Stimulated activated CD8-positive, alpha-beta memory T cell treated with anti-CD3 and anti-CD28 coated beads, Interleukin-4, amount 100 ng/mL, for 1 hour (primary cell): ENCODE measurements at places on chromosomes 11 and 22.

DNA sequence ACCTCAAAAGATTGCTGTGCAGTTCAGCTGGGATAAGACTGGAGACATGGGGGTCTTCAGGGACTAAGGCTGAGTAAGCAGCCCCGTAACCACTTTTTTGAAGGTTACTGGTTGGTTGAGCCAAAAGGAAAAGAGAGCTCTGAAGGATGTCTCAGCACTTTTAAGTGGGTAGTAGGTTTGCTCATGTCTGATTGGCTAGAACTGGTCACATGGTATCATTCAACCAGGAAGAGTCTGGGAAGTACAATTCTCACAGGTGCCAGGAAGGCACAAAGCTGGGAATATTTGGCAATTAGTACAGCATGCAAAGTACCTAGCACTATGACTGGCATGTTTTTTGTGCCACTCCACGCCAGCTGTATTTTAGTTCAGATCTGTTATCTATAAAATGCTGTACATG lies 58.1 kb downstream of the SNX19 start:
- DNase-seq, result no peak

DNA sequence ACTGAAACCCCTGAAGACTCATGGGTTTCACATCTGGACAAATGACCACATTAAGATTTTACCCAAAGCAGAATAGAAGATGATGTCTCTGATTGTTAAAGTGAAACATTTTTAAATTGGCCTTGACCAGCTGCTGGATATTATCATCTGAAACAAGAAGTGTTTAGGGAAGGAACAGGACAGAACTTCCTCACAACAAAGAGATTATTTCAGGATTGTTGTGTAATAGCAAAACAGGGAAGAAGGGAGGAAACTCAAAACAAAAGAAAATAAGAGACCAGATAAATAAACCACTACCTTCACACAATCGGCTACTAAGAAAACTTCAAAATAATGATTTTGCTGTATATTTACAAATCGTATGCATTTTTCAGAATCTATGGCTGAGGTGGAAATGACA lies 319.2 kb upstream of the API5 start:
- DNase-seq, result no peak

- no peak for DNase-seq
These were observed 59.4 kb upstream of the DRD2 start for GRCh38 chr11:113534625-113535024.

DNA sequence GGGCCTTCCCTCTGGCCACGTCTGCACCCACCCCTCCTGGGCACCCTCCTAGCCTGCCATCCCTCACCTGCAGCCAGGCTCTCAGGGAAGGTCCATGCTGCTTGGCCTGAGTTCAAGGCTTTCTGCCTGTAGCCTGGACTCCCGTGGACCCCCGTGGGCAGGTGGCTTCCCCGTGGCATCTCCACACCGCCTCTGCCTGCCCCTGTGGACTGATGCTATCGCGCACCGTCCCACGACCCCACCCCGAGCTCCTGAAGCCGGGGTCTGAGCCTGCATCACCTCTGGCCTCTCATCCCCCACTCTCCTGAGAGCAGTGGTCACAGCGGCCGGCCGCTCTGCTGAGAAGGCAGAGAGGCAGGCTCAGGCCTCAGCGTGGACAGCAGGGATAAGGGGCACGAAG lies 4.5 kb downstream of the IFITM5 start:
- no peak for DNase-seq

DNA sequence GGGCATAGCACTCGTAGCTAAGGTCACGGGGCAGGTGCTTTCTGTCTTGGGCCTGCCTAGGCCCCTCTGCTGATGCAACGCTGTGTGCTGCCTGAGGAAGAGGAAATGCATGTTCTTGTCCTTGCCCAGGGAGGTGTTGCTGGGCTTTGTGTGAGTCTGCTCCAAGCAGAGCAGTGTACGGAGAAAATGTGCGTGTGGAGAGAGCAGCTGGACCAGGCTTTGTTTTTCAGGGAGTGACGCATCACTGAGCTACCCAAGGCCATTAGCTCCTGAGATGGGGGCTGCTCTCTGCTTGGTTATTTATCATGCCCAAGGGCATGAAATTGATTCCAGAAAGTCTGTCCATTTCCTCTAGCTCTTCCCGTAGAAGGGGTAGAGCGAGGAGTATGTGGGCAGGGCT lies 82.9 kb upstream of the THY1 start:
- DNase-seq, result no peak

- no peak for DNase-seq
These were observed 401.0 kb downstream of the LARGE1 start for GRCh38 chr22:33519071-33519973.

DNA sequence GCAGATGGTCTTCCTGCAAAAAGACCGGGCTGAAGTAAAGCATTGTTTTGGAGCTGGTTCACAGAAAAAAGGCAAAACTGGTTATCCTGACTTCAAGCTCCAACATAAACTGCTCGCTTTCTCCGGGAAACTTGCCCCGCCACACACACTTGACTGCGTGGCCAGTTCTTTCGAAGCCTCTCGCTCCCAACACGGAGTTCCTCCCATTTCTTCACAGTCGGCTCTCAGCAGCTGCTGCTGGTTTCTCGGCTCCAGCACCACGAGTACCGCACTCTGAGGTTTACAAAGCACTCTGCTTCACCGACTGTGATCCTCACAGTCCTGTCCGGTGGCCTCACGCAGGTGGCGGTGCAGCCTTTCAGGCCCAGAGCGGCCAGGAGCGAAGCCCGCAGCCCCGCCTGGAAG lies 264 bp downstream of the CHEK1 start:
- no peak for DNase-seq

- DNase-seq, result peak; percentile 52
These were observed 69.7 kb upstream of the EP300 start for GRCh38 chr22:41022470-41023298.

DNA sequence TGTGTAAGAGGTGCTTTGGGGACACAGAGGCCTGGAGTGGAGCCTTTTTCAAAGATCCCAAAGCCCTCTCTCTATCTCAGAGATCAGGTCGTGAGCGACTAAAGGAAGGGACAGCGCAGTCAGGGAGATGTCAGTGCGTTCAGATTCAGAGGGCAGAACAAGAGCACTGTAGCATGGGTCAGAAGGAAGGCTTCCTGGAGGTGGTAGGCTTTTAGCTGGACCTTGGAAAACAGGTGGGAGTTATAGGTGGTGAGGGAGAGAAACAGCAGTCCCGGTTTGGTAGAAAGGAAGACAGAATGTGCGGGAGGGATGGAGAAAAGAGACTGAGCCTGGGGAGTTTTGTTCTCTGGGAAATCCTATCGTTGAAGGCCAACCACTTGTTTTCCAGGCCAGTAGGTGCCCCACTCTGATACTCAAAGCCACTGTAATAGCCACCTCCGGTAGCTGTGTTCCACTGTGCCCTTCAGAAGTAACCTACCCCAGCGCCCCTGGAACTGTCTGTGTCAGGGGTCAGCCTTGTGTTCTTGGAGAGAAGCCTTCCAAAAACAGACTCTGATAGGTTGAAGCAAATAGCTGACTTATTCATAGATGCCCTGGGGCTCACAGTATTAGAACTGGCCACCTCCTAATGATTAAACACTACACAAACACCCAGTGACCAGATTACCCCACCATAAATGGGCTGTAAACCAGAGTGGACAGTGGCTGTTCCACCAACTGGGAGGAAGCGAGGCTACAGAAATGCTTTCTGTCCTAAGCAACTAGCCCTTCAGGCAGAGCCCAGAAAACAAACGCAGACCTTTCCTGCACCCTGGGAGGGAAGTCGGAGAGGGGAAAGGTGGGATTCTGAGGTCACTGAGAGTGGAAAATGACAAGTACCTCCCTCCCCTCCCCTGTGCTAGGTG lies 157.7 kb downstream of the DBX1 start:
- DNase-seq, result no peak

GRCh38 chr11:279040-279965 lies 1.1 kb downstream of the NLRP6 start:
- DNase-seq, result no peak

GRCh38 chr22:50630376-50630775 lies 2.4 kb upstream of the ARSA start:
- no peak for DNase-seq

DNA sequence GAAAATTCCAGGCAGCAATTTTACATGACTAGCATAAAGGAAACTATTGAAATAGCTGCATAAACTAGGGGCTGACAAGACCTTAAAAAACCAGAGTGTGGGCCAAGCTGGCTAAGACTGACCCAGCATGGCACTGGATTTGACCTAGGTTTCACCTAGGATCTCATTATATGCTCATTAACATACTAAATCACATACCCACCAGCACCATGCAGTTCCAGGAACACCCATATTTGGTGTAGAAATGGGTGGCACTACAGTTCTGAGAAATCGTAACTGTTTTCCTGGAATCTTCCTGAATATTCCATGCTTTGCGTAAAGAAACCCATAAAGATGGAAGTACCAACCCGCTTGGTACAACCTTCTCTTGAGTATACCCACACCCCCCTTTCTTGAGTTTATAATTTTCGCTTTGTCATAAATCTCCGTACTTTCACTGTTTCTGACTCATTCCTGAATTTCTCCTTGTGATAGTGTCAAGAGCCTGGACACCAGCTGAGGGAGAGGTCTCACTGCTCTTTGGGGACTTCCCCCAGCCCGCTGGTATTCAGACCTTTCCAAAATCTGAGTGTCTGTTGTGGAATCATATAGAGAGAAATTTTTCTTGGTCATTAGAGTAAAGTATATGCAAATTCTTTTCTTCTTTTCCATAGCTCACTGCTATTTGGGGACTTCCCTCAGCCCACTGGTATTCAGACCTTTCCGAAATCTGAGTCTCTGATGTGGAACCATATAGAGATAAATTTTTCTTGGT lies 55.1 kb downstream of the MTMR3 start:
- no peak for DNase-seq

GRCh38 chr22:27185760-27186302 lies 528.4 kb downstream of the MIAT start:
- no peak for DNase-seq

- no peak for DNase-seq
These were observed 1.6 kb downstream of the APLP2 start for GRCh38 chr11:130071211-130071712.

GRCh38 chr11:289398-289711 lies 429 bp downstream of the PGGHG start:
- no peak for DNase-seq

GRCh38 chr11:92451063-92451462 lies 226.4 kb downstream of the FAT3 start:
- DNase-seq, result no peak

- DNase-seq, result no peak
These were observed 1.2 kb upstream of the CERK start for GRCh38 chr22:46739094-46739870.

DNA sequence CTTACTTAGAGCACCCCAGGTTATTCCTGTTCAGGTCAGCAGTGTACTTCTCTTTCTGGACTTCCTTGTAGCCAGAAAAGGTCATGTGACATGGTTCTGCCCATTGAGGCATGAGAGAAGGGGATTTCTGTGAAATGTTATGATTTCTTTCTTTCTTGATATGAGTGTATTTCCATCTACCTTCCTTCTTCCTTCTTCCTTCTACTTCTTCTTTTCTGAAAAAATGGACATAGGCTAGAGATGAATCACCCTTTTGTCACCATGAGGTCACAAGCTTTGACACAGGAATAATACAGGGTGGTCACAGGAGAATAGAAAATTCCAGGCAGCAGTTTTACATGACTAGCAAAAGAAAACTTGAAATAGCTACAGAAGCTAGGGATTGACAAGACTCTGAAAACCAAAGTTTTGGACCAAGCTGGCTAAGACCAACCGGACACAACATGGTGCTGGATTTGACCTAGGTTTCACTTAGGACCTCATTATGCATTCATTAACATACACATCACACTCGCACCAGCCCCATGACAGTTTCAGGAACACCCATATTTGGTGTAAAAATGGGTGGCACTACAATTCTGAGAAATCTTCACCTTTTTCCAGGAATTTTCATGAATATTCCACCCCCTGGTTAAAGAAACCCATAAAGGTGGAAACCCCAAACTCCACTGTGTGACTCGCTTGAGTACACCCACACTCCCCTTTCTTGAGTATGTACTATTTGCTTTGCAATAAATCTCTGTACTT lies 21.2 kb upstream of the MAP6 start:
- DNase-seq, result no peak

DNA sequence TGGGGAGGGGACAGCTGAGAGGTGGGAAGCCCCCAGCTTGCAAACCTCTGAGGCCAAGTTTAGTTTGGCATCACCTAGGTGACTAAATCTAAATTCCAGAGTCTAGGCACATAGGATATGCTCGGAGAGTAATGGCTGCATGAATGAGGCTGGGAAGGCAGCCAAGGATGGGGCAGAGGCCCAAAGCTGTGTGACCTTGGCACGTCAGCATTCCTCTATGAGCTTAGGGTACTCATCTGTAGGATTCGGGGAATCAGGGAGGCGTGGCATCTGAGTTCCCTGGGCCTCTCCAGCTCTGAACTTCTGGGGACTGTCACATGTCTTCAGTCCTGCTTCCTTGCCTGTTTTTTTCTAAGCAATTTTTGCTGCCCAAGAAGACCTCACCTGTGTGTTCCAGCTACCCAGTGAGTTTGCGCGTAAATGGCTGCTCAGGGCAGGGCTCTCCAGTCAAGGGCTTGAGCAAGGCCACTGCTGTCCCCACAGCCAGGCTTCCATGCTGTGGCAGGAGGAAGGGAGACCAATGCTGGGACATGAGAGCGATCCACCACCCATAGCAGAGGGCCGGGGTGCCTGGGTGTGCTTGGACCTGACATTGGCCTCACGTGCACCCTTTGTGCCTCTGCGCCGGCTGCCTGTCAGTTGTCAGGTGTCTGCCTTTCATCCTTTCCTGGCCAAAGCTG lies 13.9 kb downstream of the DAGLA start:
- DNase-seq, result no peak

DNA sequence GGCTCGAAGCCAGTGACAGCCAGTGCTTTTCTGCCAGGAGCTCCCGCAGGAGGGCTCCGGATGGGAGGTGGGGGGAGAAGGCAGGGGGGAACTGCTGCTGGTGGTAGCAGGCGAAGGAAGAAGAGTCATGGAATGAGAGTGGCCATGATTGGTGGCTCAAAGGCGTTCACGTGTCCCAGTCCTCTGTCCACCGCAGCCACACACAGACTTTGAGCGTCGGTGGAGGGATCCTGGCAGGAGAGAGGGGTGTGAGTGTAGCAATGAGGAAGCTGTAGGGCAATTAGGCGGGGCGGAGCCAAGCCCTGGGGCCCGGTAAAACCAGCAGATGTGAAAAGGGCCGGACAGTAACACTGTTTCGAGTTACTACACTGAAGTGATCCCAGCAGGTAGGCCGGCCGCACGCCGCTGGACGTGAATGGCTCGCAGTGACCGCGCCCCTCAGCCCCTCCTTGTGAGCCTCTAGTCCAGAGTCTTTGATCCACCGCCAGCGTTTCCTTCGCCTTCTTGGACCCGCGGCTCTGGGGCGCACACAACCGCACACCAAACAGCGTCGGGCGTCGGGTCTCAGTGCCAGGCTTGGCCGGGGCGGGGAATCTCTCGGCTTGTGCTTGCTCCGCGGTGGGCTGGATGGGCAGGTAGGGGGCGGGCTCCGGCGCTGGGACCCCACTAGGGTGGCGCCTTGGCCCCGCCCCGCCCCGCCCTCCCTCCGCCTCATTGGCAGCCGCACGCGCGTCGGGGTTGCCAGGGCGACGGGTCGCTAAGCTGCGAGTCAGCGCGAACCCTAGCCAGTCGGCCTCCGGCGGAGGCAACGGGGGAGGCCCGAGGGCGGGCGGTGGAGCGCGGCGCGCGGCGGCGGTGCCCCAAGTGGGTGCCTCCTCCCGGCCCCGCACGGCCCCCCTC lies at the start of gene LRRC10B:
TSS of gene LRRC10B (plus strand) at position 788 of the 900 bp plus-strand sequence. CDS start 250 bp downstream, outside the sequence.
- no peak for DNase-seq
